ENCODE measurements at places on chromosomes 13 and 19.
A peak's percentile ranks its signal among the peaks of the same experiment; 100 is the strongest.

GRCh38 chr13:41973247-41973741, 12.4 kb upstream of the VWA8 start:
- DNase-seq = no peak

DNA sequence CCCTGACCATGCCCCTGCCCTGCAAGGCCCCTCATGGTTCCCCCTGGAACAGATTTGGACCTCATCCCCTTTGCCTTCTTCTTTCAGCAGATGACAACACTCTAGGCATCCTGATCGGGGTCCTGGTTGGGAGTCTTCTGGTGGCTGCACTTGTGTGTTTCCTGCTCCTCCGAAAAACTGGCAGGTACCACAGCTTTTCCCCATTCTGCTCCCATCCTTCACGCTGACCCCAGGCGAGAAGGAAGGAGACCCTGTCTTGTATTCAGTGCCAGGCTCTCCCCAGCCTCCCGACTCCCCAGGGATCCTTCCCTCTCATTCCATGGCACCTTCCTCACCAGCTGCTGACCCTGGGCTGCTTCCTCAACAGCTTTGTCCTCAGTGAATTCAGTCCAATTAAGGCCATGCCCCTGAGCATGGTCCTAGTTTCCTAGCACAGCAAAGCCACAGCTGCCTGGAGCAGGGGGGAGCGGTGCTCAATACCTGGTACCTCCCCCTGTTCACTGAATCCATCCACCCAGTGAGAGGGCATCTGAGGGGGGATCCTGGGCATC, 8.4 kb downstream of the CEACAM21 start:
- no peak for DNase-seq

- no peak for DNase-seq
Measured at GRCh38 chr19:41226053-41226873, 7.2 kb downstream of the AXL start.

- no peak for DNase-seq
Measured at GRCh38 chr13:114179087-114179658, at the start of gene CFAP97D2. TSS of gene CFAP97D2 (plus strand) at chr13:114179257. CDS start at chr13:114179331, 74 bp downstream.

DNA sequence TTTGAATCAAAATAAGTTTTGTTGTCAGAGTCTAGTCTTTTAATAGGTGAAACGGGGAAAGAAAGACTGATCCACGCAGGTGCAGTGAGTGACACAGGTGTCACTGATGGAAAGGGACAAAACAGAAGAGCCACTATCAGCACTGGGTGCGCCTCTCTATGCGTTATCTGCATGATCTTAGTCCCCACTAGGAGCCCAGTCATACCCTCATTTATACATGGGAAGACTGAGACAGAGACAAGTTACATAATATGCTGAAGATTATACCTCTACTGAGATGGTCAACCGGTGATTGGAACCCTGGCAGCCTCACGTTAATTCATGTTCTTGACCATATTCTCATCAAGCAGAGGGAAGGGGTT, 3.4 kb downstream of the LRCH1 start:
- no peak for DNase-seq

GRCh38 chr19:44990459-44990858, 10.8 kb upstream of the RELB start:
- no peak for DNase-seq

- DNase-seq = peak; percentile 22
Measured at GRCh38 chr19:55454787-55455243, 6.6 kb downstream of the ISOC2 start.

- peak; percentile 63 for DNase-seq
Measured at GRCh38 chr13:20703780-20704458, 420 bp downstream of the IL17D start.

DNA sequence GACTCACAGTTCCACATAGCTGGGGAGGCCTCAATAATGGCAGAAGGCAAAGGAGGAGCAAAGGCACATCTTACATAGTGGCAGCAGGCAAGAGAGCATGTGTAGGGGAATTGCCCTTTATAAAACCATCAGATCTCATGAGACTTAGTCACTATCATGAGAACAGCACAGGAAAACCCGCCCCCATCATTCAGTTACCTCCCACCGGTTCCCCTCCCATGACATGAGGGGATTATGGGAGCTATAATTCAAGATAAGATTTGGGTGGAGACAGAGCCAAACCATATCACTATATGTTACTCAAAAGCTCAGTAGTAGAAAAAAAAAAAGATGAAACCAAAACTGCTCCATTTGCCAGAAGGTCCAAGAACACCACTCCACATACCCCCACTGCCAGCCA, 58.5 kb downstream of the DNAJC15 start:
- DNase-seq = no peak

- DNase-seq = peak; percentile 1
Measured at GRCh38 chr13:104106705-104107393, 1040.6 kb upstream of the SLC10A2 start.

- DNase-seq = no peak
Measured at GRCh38 chr19:54030895-54031586, 32.7 kb downstream of the VSTM1 start.

DNA sequence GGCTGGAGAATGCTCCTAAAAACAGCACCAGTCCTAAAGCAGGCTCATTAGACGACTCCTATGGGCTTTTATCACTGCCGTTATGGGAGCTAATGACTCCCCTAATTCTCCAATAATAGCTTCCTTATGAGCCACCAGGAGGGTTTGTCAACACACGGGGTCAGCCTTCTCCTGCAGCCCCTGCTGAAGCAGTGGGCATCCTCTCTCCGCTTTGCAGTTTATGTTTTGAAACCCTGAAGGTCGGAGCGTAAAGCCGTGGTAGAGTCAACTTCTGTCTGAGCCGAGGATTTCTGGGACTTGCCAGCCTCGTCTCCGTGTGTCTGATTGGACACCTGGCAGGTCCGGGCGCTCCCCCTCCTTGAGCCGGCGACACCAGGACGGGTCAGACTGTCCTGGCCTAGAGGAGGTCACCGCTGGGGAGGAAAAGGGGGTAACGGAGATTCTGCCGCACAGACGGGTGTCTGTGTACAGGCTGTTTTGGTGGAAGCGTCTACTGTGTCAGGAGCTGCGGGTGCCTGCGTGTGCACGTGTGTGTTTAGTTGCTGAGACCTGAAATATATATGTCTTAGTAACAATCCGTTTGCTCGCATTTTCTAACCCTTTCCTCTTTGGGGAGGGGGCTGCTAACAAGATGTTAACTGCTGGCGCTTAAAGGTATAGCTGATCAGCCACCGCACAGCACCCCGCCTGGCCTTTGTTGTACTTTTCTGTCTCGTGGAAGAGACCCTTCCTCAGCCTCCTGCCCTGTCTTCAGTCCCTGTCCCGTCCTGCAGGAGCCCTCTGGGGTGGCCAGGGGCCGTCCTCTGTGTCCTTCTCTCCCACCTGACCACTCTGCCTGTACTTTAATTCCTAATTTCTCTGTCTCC, 1.9 kb downstream of the KDM4B start:
- no peak for DNase-seq

DNA sequence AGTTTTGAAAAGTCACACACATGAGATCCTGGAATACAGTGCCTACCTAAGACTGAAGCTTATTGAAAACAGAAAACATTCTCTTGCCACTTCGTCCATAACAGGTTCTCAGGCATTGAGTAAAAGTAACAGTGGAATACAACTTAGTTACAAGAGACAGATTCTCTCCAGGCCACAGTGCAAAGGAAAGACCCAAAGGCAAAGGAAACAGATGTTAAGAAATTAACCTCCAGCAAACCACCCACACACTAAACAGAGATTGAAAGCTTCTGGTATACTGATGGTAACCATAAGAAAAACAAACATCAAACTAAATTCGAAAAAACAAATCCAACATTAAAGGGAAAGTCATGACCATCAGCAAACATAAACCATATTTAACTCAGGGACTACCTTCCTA, 914.7 kb downstream of the SLITRK5 start:
- no peak for DNase-seq

DNA sequence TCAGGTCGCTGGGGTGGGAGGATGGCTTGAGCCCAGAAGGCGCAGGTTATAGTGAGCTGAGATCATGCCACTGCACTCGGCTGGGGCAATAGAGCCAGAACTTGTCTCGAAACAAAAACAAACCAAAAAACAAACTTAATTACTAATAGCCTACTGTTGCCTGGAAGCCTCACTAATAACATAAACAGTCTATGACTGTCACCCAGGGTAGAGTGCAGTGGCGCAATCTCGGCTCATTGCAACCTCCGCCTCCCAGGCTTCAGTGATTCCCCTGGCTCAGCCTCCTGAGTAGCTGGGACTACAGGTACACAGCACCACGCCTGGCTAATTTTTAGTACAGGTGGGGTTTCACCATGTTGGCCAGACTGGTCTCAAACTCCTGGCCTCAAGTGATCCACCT, 18.0 kb downstream of the CATSPERD start:
- no peak for DNase-seq

GRCh38 chr13:43786766-43787517, at the start of gene ENOX1:
TSS of gene ENOX1 (minus strand) at chr13:43786972.
- no peak for DNase-seq

- no peak for DNase-seq
Measured at GRCh38 chr19:12496480-12496879, 11.9 kb upstream of the ZNF709 start.

GRCh38 chr19:3161453-3161852, 17.1 kb upstream of the S1PR4 start:
- DNase-seq = no peak

DNA sequence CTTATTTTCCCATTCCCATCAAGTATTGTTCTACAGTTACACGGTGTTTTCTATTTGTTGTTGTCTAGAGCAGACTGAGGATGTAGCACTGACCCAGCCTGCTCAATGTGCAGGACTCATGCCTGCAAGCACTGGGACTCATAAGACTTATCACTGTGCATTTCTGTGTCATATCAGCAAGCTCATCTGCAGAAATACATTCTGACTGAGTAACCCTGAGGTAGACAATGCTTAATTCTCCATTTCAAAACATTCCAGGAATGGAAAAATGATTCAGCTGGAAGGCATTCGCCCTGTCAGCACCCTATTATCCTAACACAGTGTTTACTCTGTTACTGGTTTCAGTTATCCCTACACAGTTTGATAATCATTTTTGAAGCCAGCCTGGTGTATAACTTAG, 2506.4 kb downstream of the PCDH9 start:
- DNase-seq = no peak

GRCh38 chr13:65414187-65414586, 1815.9 kb downstream of the PCDH9 start:
- DNase-seq = no peak

- DNase-seq = no peak
Measured at GRCh38 chr13:23901365-23901764, 4.1 kb upstream of the C1QTNF9B start.

GRCh38 chr19:10168386-10168948, 26.3 kb downstream of the DNMT1 start:
- DNase-seq = no peak

DNA sequence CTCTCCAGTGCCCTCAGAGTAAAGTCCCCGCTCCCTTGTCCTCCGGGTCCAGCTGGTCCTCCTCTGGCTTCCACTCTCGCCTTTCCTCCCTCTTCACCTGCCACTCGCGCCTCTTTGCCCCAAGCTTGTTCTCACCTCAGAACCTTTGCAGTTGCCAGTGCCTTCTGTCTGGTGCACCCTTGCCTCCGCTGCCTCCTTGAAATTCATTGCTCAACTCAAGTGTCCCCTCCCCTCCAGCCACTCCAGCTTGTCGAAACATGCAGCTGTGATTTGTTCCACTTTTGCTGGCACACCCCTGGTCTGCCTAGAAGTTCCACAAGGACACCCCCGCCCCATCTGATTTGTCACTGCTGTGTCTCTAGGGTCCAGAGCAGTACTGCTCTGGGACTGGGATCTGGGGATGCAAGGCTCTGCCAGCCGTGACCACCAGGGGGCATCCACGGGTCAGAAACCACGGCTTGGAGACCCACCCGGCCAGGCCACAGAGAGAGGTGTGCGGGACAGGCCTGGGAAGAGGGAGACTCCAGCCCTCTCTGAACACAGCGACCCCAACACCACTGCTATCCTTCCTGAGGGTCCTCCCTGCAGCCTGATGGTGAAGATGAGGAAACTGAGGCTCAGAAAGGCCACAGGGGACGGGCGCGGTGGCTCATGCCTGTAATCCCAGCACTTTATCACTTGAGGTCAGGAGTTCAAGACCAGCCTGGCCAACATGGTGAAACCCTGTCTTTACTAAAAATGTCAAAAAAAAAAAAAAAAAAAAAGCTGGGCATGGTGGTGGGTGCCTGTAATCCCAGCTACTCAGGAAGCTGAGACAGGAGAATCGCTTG, 49.9 kb downstream of the AP1M1 start:
- peak; percentile 49 for DNase-seq

- no peak for DNase-seq
Measured at GRCh38 chr13:27083183-27083582, 88.4 kb downstream of the USP12 start.

DNA sequence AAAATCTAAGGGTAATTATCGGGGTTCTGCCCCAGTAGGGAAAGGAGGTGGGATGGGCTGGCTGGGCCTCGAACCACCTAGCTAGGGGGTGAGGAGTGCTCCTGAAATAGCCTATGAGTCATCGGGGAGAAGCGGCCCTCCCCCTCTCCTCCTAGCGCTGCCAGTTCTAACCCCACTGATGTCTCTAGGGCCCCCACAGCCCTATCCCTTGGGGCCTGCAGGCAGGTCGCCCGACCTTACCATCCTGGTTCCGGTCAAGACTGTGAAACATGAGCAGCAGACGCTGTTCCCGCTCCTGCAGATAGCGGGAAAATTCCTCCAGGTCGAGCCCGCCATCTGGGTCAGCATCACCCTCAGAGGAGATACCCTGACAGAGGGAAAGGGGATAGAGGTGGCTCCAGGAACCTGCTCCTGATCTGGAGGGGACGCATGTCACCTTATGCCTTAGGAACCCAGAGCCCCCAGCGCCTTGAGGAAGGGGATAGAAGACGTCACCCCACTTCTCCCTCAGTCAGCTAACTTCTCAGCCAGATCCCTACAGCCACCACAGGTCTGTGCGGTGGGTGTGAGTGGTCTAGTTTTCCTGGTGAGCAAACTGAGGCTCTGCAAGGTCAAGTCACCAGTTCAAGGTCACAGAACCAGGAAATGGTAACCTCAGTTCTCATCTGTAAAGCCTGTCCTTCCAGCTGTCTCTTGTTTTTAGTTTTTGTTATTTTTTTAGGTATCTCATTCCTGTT, 1.5 kb downstream of the SLC25A23 start:
- no peak for DNase-seq

DNA sequence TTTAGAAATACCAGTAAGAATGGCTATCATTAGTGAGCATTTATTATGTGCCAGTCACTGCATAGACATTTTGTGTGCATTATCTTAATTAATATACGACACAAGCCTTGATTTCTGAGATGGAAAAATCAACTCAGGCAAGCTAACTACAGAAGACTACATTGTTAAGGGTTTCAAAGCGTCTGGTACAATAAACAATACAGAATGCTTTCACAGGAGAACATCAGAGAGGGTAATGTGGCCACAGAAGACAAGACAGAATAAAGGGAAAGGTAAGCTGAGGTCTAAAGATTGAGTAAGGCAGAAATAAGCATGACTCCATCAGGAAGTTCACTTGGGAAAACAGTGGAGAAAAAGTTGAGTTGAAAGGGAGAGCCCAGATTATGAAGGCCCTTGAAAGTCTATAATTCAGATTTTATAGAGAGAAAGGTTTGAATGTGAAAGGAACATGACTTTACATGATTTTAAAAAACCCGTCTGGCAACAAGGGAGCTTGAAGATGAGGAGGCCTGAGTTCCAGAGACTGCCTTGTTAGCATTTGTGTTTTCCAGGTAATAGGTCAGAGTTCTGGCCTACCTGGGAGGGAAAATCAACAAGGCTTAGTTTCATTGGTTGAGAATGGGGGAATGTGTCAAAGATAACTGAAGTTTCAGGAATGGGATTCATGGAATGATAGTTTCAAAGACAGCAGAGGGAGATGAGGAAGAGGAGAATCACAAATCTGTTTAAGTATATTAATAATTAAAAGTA, 1.8 kb upstream of the MBNL2 start:
- DNase-seq = no peak
